ENCODE measurements at places on chromosomes 16 and 17.

- DNase-seq: no peak
Measured at GRCh38 chr17:19733953-19734526, 14.1 kb downstream of the ALDH3A1 start.

DNA sequence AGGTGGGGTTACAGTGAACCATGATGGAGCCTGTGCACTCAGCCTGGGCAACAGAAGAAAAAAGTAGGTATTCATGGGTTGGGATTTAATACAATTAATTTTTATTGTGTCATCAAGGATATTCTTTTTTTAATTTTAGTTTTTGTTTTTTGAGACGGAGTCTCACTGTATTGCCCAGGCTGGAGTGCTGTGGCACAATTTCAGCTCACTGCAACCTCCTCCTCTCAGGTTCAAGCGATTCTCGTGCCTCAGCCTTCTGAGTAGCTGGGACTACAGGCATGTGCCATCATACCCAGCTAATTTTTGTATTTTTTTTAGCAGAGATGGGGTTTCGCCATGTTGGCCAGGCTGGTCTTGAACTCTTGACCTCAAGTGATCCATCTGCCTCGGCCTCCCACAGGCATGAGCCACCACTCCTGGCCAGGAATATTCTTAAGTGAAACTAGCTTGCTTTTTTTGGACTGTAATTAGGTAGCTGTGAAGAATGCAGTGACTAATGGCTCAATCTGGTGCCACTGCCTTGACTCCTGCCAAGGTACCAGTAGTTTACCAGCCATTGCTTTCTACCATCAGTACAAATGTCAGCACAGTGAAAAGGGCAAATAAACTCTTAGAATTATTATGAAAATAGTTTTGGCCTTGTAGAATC, 4.8 kb downstream of the PPM1D start:
- DNase-seq: no peak

DNA sequence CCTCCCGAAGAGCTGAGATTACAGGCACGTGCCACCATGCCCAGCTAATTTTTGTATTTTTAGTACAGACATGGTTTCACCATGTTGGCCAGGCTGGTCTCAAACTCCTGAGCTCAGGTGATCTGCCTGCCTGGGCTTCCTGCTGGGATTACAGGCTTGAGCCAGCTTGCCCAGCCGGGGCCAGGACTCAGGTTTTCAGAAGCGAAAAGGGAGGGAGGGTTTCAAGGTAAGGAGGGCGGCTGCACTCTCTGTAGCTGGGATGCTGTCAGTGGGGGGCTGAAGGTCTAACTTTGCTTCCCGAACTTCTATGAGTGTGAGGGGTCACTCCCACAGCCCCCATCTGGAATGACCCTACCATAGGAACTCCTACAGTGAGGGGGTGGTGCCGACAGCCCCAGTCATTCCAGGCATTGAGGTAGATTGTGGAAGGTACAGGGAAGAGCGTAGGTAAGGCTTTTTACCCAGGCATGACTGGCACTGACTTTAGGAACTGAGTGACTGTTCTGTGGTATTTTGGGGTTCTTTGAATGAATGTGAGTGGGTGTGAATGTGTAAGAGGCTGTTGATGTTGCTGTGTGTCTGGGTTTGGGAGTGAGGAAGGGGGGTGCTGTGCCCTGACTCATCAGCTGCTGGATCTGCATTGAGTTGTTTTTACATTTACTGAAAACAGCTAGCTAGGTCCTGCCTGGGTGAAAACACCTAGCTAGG, 3.8 kb upstream of the C1QL1 start:
- DNase-seq: no peak

- DNase-seq: no peak
Measured at GRCh38 chr17:43695970-43696865, 34.5 kb upstream of the MEOX1 start.

- no peak for DNase-seq
Measured at GRCh38 chr16:85391769-85392583, 221.1 kb upstream of the GSE1 start.

GRCh38 chr17:43680461-43680860, 18.7 kb upstream of the MEOX1 start:
- DNase-seq: no peak

DNA sequence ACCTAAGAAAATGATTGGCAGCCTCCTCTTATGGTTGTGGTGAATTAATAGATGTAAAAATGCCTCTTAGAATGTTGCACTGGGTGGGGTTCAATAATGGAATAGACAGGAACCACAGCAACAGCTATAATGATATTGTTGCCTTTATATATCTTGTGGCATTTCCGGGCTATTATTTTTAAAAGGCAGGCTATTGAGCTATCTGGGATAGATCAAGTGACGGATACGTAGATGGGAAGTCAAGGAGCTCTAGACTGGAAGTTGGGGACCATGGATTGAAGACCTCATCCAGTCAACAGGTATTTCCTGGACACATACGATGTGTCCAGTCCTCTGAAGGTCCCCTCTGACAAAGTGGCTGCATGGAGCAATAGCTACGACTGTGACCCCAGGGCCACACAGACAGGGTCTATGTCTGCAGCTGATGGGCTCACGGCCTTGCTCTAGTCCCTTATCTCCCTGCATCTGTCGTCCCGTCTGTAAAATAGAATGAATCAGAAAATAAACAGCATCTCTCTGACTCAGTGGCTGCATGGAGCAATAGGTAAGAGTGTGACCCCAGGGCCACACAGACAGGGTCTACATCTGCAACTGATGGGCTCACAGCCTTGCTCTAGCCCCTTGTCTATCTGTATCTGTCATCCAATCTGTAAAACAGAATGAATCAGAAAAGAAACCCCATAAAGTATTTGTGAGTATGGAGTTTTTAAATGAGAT, 117.7 kb upstream of the FOXF1 start:
- no peak for DNase-seq

DNA sequence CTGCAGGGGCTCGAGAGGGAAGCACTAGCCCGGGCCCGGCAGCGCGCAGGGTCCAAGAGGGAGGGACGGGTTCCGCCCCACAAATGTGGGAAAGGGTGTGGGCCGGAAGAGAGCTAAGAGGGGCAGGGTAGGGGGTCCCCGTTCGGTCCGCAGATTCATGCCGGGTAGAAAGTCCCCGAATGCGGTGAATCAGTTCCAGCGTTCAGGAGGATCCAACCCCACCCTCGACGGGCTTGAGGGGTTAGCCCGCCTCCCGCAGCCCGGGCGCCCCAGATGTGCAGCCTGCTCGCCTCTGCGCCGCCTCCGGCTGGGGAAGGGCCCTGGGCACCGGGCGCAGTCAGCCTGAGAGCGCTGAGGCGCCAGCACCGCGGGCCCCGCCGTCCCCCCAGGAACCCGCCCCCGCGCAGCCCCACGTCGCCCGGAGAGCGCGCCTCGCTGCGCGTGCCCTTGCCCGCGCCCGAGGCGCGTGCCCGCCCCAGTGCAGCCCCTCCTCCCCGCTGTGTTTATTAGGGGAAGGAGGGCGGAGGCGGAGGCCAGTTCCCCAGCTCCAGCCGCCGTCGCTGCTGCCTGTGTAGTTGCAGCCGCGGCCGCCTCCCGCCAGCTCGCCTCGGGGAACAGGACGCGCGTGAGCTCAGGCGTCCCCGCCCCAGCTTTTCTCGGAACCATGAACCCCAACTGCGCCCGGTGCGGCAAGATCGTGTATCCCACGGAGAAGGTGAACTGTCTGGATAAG, at the start of gene LASP1:
Gene LASP1 (plus strand): TSS at position 533 of the 733 bp plus-strand sequence. CDS start 132 bp downstream, at position 665.
- peak; percentile 69 for DNase-seq

GRCh38 chr17:71511266-71511995, 609.4 kb upstream of the SOX9 start:
- no peak for DNase-seq

GRCh38 chr17:4544135-4544950, 10.8 kb downstream of the MYBBP1A start:
- no peak for DNase-seq

DNA sequence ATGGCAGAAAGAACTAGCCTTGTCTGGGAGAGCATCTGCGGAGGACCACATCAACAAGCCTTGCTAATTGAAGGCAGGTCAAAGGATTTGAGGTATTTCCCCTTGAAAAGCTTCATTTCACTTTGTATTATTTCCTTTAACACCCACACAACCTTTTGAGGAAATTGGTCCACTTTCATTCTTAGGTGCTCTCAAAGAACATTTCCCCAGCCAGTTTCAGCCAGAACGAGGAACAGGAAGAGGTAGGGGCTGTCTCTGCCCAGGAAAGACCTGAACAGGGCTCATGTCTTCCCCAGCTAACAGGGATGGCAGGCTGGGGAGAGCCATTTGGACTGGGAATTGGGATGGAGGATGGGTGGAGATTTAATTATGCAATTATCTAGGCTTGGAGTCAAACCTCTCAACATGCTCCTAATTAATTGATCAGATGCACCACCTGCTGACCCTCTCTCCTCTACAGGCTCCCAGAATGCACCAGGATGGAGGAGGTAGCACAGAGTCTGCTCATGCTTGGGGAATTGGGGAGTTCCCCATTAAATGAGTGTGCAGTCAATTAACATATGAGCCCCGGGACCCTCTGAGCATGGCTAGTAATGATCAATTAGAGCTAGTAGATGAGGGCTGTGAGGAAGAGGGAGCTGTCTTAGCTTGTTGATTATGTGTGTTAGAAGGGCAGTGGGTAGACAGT, 84.6 kb downstream of the GP2 start:
- no peak for DNase-seq

GRCh38 chr16:23823475-23824384, 12.1 kb upstream of the PRKCB start:
- DNase-seq: no peak

GRCh38 chr16:89952551-89952950, 4.0 kb downstream of the DEF8 start:
- no peak for DNase-seq

GRCh38 chr16:21990381-21990944, 10.5 kb downstream of the PDZD9 start:
- DNase-seq: no peak

DNA sequence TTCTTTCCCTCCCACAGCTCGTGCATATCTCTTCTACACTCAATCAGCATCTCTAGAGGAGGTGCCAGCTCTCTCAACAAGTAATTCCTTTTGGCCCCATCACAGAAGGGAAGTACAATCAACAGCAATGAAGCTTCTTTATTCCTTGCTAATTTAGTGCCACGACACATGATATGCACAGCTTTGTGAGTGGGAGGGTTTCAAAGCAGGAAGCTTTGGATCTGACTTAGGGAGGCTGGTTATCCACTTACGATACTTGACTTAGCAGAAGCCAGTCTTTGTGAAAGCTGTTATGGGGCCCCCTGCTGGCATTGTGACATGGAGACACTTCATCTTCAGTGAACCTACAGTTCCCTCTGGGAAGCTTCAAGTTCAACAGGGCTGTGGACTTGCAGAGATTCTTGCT, 81.0 kb downstream of the TMEM100 start:
- no peak for DNase-seq

- DNase-seq: no peak
Measured at GRCh38 chr16:2817340-2818271, 569 bp downstream of the PRSS21 start.

- no peak for DNase-seq
Measured at GRCh38 chr16:12067714-12068401, 91.3 kb downstream of the SNX29 start.

DNA sequence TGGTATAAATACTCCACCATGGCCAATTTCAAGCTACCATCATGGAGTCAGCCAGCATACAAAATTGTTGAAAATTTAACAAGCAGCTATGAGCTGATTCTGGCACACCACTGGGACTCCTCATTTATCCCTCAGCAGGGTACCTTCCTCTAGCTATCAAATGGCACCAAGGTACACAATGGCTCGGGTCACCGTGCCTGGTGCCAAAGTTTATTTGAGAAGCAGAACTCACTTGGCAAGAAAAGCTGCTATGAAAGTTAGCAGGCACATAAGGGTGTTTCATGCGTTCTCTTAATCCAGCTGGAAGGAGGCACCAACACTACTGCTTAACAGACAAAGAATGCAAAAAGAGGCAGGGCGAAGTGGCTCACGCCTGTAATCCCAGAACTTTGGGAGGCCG, 51.6 kb downstream of the IKZF3 start:
- no peak for DNase-seq

DNA sequence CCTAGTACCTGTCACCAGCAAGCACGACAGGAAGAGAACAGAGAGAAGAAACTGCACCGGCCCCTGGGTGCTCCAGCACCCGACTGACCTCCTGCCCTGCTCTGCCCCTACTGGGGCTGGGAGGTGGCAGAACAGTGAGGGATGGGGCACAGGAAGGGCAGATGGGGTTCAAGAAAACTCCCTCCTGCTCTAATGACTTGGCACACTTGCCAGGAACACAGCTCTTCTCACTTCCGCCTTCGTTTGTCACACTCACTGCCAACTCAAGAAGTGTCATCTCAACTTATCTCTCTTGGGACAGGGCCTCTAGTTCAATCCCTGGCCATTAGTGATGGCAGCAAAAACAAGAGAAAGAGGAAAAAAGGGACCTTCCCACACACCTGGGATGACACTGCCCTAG, 42.7 kb upstream of the ICAM2 start:
- DNase-seq: no peak

DNA sequence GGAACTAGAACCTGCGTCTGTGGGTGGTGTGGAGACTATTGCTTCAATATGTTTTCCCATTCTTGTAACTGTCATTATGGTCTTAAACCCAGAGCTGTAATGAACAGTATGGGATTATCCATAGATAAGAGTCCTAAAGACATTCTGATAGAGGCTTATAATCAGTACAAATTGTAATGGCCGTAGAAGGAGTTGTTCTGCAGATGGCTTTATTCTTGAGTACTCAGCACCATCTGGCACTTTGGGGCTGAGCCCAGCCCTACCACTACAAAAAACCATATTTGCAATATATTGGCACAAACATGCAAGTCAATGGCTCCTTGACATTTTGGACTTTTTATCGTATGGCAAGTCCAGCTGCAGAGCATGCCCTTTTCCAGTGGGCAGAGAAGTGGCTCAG, 150.0 kb downstream of the HS3ST4 start:
- DNase-seq: no peak

DNA sequence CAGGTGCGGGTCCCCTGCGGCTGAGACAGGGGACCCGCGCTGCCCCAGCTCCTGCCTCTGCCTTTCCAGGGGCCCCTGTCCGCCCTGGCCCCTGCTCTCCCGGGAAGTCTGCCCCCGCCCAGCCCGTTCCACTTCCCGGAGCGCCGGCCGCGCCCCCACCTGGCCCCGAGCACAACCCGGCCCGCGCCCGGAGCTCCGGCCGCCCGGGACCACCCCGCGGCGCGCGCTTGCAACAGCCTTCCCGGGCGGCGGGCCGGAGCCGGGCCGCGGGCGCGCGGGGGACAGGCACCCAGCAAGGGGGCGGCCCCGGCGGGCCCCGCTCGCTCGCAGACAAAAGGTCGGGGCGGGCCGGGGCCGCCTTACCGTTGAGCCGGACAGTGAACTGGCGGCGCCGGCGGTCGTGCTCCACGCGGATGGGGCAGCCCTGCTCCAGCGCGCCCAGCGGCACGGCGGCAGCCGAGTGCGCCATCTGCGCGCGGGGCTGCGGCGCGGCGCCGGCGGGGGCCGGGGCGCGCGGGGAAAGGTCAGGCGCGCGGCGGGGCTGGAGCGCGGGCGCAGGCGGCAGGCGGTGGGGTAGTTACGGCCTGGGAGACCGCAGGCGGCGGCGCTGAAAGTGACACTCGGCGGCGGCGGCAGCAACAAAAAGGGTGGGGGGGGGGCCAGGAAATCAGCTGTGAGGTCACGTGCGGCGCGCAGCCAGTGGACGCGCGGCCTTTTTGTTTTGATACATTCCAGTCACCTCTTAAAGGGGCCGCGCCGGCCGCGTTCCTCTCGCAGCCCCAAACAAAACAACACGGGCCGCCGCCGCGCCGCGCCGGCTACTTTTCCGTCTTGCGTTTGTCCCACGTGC, at the start of gene NATD1:
Gene NATD1 (minus strand): TSS at position 615 of the 850 bp plus-strand sequence. CDS start 146 bp downstream, at position 469.
- peak; percentile 72 for DNase-seq

- DNase-seq: no peak
Measured at GRCh38 chr16:49003992-49004391, 277.6 kb downstream of the CBLN1 start.
